Activated CD8-positive, alpha-beta T cell treated with anti-CD3 and anti-CD28 coated beads, Interleukin-2, amount 10 ng/mL, durations not matched to agents 7 days and 5 days (primary cell): ENCODE measurements at places on chromosomes 16 and 17. TPM values are rescaled to one million over a fixed set of nuclear protein-coding genes. Genes with fewer than 3 reads are reported as not detected.

DNA sequence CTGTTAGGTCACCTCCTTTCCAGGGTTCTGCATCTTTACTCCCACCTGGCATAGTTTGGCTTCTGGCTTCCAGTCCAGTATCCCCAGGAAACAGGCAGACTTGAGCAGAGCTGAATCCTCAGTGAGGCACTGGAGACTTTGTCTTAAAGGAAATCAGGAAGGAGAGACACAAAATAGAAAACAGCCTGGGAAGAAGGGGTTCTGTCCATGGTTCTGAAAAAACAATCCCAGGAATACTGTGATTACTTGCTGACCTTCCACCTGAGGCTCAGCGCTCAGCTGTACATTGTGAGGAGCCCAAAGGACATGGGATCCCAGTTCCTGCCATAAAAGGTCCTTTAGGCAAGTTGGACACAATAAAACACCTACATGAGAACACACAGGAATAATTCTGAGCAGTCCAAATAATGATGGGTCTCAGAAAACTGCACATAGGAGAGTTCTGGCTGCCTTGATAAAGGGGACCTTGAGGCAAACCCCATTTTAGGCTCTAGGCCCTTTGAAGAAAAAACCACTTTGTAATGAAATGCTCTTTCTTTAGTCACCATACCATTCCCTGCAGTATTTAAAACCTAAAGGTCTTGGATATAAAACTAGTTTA lies 81.4 kb upstream of the CRHR1 start:
- DNase-seq, result no peak

DNA sequence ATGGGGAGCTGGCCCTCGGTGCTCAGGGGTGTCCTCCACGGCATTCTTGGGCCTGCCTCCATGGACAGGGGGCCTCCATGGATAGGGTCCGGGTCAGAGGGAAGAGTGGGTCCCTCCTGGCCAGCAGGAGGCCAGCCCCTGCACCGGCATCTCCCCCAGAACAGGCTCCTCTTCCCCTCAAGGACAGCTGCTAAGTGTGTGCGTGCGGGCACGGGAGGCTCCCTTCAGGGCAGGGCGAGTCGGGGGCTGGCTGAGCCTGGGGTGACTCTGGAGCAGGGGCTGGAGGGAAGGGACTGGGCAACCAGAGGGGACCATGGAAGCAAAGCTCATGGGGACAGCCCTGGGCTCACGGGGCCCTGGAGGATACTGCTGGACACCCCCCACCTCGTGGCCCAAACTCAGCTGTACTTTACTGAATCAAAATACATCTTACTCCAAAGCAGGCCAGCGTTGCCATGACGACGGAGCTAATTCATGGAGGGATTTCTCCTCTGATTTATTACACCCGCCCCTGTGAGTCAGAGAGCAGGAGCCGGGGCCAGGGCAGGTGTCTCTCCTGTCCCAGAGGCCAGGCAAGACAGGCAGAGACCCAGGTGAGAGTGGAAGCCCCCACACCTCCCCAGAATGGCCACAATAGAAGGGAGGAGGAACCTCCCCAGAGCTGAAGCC lies 2.1 kb downstream of the CASKIN1 start:
- DNase-seq, result peak; percentile 56

DNA sequence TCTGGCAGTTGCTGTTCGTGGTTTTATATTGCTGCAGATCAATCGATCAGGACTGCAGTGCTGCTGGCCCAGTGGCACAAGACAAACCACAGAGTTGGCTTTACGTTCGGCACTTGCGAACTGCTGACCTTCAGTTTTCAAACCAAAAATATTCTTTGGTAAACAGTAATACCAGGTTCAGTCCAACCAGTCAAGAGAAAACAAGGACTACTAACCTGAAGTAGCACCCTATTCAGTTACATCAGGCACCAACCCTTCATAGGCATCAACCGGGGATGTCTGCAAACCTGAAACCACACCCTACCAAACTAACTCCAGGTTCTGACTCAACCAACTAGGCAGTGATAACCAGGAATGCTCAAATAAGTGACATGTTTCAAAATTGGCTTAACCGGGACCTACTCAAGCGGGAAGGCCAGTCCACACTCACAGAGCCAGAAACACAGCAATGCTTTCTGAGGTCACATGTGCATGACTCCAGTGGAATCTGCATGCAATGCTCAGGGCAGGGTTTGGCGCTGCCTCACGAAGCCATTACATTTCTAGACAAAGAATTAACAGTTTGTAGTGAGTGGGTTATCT lies 91.1 kb downstream of the SMG6 start:
- no peak for DNase-seq

GRCh38 chr16:57138281-57138935 lies 46.0 kb downstream of the CPNE2 start:
- no peak for DNase-seq

DNA sequence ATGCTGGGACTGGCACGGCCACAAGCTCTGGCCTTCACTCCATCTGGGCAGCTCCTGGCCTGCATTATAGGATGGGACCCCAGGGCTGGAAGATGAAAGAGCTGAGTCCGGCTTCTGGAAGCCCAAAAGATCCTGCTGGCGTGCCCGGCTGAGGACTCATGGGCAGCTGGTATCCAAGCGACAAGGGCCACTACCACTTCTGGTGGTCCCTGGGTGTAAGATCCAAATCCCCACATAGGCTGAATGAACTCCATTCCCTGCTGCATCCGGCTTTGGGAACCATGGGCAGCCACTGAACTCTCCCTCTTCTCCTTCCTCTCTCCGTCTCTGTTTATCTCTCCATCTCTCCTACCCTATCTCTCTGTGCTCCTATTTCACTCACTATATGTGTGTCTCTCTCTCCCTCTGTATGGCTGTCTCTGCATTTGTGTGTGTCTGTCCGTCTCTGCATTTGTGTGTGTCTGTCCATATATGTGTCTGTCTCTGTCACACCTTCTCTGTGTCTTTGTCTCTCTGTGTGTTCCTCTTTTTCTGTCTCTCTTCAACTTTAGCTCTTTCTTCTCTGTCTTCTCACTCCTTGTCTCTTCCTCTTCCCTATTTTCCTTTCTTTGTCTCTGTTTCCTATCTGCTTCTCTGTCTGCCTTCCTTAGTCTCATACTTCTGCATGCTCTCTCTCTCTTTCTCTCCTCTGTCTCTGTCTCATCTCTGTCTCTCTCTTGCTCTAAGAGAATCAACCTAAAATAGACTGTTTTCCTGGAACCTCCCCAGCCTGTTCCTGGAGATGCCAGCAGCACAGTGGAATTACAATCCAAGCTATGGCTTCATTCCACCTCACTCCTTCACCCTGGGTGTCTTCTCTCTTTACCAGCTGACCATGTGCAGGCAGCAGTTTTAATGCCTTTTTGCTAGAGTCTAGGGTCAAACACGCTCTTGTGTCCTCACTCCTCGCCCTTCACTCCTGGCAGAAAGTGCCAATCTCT lies 60.4 kb upstream of the IRX6 start:
- no peak for DNase-seq

- no peak for DNase-seq
Observed at GRCh38 chr16:19287241-19287640, 1.7 kb downstream of the CLEC19A start.

- no peak for DNase-seq
Observed at GRCh38 chr17:273981-274832, 78.4 kb downstream of the RPH3AL start.

GRCh38 chr17:45677770-45678169 lies 106.3 kb upstream of the CRHR1 start:
- DNase-seq, result no peak

DNA sequence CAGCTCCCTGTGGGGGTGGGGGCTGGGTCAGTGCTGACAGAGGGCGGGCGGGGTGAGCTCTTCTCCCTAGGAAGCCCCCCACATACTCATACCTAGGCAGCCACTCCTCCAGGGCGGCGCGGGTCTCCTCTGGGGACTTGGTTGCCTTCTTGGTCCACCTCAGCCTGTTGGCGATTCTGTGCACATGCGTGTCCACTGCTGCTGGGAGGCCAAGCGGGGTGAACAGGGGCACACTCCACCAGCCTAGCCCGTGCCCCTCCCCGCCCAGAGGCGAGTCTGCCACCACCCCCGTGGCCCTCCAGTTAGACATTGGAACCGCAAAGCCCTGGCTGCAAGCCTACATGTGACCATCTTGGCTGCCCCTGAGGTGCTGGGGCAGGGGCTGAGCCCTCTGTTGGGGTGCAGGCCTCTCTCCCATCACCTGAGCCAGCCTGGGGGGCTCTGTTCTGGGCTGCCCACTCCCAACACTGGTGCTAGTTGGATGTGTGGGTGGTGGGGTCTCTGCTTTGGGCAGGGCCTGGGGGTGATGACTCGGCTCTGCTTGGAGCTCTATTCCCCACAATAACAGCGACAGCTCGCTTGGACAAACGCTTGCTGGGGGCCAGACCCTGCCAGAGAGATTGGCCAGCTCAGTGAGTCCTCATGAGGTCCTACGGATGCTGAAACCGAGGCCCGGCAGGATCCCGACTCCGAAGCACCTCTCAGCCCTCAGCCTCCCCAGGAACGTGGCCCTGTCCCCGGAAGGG lies 7.4 kb downstream of the NTHL1 start:
- no peak for DNase-seq

- DNase-seq, result no peak
Observed at GRCh38 chr16:14280541-14280940, 209.4 kb downstream of the MRTFB start.

GRCh38 chr17:10793816-10794215 lies 10.1 kb downstream of the TMEM238L start:
- no peak for DNase-seq

- DNase-seq, result peak; percentile 39
Observed at GRCh38 chr17:28612936-28613872, 781 bp downstream of the RSKR start.

DNA sequence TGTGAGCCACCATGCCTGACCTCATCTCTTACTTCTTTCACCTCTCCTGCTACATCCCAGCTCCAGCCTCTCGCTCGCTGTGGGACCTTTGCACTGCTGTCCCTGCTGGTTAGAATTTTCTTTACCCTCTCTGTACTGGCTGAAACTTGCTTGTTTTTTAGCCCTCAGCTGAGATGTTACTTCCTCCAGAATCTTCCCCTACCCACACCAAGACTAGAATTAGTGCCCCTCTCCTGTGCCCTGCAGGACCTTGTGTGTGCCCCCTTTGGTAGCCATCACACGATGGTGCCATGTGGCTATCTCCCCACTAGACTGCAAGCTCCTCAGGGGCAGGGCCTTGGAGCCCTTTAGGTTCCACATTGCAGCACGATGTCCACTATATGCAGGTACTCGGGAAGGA lies 84.1 kb downstream of the AIPL1 start:
- no peak for DNase-seq

- no peak for DNase-seq
Observed at GRCh38 chr17:1090465-1091189, 89.2 kb downstream of the ABR start.

- DNase-seq, result no peak
Observed at GRCh38 chr17:80169784-80170500, at the start of gene CARD14. TSS of gene CARD14 (plus strand) at chr17:80170030. CDS start at chr17:80181439, 11,409 bp downstream.

- DNase-seq, result no peak
Observed at GRCh38 chr17:14510136-14510535, 209.3 kb downstream of the HS3ST3B1 start.

DNA sequence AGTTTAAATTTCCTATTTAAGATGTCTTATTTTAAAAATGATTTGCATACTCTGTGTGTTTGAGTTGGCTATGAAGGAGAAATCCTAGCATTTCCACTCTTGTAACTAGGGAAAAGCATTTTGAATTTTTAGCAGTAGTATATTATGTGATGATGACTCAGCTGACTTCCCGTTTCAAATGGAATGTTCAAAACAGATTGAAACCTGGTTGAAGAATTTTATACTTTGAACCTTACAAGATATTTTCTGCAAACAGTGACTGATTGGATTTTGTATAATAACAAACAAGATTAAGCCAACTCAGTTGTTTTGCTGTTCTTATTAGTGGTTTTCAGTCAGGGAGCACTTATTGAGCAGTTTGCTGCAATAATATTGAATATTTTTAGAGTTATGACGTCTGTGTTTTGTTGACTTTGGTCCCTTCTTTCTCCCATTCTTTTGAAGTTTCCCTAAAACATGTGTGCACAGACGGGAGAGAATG lies 8.0 kb downstream of the TNRC6A start:
- DNase-seq, result no peak

GRCh38 chr17:36598951-36599401 lies 2.4 kb upstream of the MRM1 start:
- DNase-seq, result no peak

GRCh38 chr16:66930189-66930588 lies 4.0 kb downstream of the CIAO2B start:
- no peak for DNase-seq

DNA sequence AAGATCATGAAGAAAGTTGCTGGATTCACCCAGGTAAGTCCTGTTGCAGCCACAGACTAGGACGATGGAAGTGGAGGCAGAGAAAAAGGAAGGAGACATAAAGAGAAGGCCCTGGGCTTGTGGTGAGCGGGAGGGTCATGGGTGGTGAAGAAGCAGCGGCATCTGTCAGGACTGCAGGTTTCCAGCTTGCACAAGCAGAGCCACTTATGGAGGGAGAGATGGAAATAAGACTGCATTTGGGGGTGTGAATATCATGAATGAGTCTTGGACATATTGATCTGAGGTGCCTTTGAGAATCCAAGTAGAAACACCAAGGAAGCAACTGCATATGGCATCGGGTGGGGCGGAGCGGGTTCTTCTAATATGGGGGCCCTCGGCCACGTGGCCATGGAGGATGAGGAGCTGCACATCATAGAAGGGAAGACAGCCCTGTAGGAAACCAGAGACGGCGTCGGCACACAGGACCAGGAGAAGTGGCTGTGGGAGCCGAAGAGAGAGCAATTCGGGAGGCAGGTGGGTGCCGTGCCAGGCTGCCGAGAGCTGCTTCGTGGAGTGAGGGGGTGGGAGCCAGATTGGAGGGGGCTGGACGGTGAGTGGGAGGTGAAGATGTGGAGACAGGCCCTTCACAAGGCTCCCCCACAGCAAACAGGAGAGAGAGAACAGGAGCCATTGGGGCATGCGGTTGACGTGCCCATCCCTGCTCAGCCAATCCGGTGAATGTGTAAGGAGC lies 243.5 kb downstream of the GSG1L start:
- no peak for DNase-seq

DNA sequence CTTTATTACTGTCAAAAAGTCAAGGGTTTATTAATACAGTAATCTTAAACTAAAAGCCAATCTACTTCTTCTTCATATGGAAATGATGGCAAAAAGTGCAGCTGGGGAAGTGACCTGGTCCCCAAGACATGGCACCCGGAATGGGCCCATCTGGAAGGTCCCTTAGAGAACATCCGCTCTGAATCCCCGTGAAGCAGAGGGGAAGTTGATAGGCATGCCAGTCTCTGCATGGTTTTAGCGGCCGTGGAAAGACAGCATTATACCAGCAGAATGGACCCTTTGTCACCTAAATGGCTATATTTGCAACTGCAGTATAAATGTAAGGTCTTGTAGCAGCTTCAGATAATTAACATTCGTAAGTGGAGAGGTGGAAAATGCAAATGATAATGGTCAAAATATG lies 32.4 kb downstream of the COTL1 start:
- no peak for DNase-seq

- no peak for DNase-seq
Observed at GRCh38 chr17:35245196-35245486, 2.3 kb downstream of the SLFN5 start.

The LYRM1 gene
- 27.5 TPM for total RNA-seq

The ASGR2 gene
- total RNA-seq, result not detected

The MFAP4 gene
- not detected for total RNA-seq

The ENPP7 gene
- total RNA-seq, result 0.13 TPM

The SSTR5 gene
- total RNA-seq, result not detected

The NUPR1 gene
- not detected for total RNA-seq

The SLX4 gene
- total RNA-seq, result 16.3 TPM

The HSPB9 gene
- 0.16 TPM for total RNA-seq

The SLC5A10 gene
- total RNA-seq, result not detected

The DNAI2 gene
- 0.52 TPM for total RNA-seq

The ZFHX3 gene
- 2.9 TPM for total RNA-seq
